ENCODE measurements at places on chromosomes 3 and 15.

- no peak for DNase-seq
Observed at GRCh38 chr15:68314563-68314962, 37.0 kb downstream of the FEM1B start.

DNA sequence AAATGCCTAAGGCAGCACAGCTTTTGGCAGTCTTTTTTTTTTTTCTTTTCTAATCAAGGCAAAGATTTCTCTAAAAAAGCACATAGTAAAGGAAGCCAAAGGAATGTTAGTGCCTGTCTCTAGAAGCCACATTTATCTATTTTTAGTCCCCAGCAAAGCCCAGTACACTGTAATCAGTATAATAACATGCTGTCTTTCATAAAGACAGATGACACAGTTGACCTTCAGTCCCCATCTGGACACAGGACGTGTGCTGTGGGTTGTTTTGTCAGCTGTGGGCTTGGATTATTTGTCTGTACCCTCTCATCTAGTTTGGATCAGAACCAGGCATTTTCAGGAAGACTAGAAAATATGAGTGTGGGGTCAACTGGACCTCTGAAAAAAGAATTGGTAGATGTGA is 110.4 kb upstream of the CTNNB1 start:
- DNase-seq = no peak

GRCh38 chr15:42992626-42993025 is 72.0 kb upstream of the TTBK2 start:
- no peak for DNase-seq

- DNase-seq = no peak
Observed at GRCh38 chr15:43527016-43527801, 9.8 kb downstream of the MAP1A start.

- DNase-seq = no peak
Observed at GRCh38 chr3:188060264-188060835, 93.6 kb upstream of the LPP start.

- DNase-seq = no peak
Observed at GRCh38 chr3:31226346-31226745, 306.4 kb upstream of the STT3B start.

DNA sequence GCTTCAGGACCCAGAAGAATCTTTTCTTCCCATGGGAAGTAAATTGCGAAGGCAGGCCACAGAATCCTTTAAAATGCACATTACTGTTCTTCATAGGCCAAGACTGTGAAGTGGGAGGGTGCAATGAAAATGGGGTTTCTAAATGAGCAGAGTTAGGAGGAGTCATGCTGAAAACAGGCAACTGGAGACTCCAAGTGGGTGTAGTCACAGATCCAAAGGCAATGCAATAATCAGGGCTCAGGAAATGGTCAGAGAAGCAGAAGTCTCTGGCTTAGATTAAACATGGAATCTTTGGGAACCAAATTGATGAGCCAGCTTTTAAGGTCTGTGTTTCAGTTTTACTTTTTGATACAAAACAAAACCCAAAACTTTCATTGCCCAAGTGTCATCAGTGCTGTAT is 37.6 kb downstream of the HHLA2 start:
- no peak for DNase-seq

DNA sequence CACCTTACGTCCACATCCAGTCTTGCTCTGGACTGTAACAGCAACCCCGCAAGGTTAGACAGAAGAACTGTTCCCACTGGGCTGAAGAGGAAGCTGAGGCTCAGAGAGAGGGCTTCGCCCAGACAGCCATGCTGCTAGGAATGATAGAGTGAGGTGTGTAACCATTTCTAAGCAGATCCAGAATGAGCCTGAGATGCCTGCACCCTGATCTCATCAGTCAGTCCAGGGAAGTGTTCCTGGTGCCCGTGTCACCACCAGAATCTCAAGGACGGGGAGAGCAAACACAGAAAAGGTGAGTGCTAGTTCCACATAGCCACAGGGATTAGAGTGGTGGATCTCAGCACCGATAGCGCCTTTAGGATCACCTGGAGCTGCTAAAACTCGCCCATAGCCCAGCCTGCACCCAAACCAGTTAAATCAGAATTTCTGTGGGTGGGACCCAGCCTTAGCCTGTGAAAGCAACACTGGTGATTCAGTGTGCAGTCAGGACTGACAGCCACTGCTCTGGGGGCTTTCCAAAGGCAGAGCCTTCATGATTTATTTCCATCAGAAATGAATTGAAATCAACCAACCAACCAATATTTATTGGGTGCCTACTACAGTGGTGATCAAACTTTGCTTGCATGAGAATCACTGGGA is 12.3 kb downstream of the ISLR start:
- no peak for DNase-seq

DNA sequence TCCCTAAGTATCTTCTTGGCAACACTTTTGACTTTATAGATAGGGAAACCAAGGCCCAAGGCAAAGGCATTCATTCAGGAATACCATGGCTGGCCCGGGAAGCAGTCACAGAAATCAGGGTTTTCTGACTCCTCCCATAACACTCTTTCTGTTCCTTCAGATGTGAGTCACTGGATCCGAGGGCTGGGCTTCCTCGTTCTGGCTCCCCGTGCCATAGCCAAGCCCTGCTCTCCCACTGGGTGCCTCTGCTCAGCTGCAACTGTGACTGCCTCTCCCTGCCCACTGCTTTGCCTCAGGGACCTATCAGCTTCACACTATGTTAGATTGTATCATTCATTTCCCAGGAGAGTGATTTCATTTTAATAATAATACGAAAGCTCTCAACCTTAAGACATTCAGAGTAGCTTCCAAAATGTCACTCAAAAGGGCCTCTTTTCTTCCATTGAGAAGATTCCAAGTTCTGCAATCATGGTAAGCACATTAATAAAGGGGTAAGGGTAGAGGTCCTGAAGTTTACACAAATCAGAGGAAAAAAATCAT is 50.2 kb downstream of the GABRB3 start:
- DNase-seq = no peak

Measured in right lobe of liver (tissue), 6 donors.